ENCODE measurements at places on chromosomes 13 and 19.
A peak's percentile ranks its signal among the peaks of the same experiment; 100 is the strongest.

- DNase-seq: no peak
These were observed 9.8 kb downstream of the JOSD2 start for GRCh38 chr19:50501186-50501567.

- no peak for DNase-seq
These were observed 16.9 kb downstream of the SUGP1 start for GRCh38 chr19:19303411-19303810.

GRCh38 chr13:42702716-42703115, 78.7 kb upstream of the FAM216B start:
- DNase-seq: no peak

GRCh38 chr13:63700350-63700749, 2284.7 kb upstream of the PCDH20 start:
- no peak for DNase-seq

DNA sequence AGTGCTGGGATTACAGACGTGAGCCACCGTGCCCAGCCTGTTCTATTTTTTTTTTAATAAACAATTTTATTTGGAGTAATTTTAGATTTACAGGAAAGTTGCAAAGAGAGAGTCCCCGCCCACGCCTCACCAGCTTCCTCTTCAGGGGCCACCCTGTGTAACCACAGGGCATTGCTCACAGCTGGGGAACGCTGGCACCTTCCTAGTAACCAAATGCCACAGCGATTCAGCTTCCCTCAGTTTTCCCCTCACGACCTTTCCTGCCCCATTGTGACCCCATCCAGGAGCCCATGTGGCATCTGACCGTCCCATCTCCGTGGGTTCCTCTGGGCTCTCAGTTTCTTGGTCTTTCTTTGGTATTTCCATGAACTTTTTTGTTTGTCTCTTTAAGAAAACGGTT, 83.9 kb downstream of the GNG7 start:
- DNase-seq: peak; percentile 86

DNA sequence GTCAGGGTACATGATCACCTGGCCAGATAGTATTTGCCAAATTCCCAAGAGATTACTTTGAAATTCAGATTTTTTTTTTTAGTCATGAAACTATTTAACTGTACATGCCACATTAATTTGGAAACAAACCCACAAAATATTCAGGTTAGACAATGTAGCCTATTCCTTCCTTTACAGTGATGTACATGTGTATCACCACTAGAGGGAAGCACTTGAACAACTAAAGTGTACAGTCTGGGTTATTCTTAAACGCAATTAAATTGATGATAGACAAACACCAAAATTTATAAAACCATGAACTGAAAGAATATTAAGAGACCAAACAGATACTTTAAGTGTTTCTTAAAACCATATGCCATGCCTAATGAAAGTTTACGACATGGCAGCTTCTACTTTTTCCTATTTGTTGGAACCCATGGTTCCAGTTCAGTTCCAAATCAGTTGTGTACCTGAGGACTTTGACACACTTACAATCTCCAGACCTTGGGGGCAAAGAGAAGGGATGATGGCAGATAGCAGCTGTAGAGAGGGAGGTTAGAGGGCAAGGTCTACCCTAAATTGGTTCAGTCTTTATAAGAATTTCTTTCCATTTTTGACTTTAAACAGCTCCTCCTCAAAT, 52.8 kb downstream of the TNFSF13B start:
- DNase-seq: no peak

DNA sequence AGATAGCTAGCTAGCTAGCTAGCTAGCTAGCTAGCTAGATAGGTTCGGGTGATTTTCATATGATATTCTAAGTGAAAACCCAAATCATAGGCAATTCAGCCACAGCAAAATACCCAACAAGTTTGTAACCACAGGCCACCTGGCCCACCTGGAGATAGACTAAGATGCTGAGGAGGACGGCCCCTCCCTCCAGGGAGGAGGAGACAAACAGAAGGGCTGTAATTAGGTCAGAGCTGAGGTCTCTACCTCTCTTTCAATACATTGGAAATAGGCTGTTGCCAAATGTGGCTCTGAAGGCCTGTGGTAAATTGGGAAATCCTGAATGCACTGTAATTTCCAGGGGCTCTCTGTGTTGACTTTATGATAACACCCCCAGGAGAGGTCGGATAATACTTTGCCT, 382.2 kb downstream of the FGF9 start:
- no peak for DNase-seq

DNA sequence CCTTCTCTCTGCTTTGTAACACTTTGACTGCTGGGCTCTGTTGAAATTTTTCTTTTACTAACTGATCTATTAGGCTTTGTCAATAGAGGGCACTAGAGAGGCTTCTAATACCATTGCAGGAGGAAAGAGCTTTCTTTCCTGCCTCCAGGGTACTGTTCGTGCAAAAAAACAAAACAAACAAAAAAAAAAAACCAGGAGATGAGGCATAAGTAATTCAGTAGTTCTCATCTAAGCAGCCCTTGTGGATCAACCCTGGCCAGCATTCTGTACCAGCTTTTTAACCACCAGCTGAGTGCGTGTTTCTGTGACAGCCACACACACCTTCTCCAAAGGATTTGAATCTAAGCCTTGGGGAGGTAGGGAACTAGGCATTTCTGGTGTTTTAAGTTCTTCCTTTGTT, 1707.6 kb upstream of the SLC10A2 start:
- DNase-seq: no peak

GRCh38 chr13:96533408-96533807, 443.5 kb downstream of the HS6ST3 start:
- no peak for DNase-seq

GRCh38 chr13:36837354-36838092, 18.5 kb downstream of the RFXAP start:
- no peak for DNase-seq

DNA sequence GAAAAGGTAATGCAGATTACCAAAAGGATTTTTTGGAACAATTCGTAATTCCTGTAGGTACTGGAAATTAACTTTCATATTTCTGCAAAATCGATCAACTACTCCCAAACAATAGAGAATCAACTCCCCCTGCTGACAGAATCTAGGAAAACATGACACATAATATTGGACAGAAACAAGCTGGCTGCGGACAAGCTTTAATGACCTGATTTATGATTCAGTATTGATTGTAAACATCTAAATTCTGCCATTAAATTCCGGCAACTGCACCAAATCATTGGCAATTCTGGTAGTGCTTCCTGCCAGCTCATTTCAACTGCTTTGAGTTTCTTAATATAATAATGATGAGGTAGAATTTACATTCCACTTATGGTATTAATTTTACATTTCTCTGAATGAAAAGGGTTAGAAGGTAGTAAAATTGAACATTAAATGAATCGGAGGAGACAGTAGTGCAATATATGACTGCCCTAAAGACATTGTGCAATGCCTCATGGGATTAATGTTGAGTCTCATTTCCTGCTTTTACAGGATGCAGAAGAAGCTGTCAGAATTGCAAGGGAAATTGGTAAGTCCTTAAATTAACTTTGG, 146.5 kb downstream of the PCCA start:
- no peak for DNase-seq

DNA sequence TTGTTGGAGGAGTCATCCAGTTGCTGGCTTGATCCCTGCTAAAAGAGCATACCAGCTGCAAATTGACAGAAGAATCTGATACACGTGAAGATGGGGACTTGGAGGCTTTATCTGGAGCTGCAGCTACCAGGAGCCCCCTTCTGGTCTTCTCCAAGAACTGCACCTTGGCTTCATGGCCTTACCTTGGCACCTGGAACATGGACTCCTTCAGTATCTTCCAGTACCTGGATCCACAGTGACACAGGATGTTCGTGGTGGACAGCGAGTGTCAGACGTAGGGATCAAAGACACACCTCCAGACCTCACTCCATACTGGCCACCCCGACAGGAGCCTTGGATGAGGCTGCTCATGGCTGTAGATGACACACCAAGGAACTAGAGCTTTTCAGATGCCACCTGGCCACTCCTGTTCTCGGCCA, 9.9 kb upstream of the ACSBG2 start:
- peak; percentile 62 for DNase-seq

DNA sequence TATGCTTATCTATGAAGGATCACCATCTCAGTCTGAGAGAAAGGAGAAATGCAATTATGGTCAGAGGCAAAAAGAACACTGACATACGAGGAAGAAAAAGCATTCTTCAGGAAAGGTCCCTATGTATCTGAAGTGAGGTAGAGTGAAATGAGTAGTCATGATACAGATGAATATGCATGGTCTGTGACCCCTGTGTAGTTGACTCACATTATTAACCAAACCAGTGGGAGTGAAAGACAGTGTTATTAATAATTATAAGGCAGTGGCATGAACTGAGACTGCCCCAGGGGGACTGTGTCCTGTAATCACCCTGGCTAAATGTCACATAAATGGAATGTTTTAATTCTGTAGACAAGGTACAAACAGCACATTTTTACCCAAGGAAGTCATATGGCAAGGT, 1320.2 kb upstream of the PCDH9 start:
- no peak for DNase-seq

GRCh38 chr13:93646245-93646644, 419.6 kb downstream of the GPC6 start:
- no peak for DNase-seq

DNA sequence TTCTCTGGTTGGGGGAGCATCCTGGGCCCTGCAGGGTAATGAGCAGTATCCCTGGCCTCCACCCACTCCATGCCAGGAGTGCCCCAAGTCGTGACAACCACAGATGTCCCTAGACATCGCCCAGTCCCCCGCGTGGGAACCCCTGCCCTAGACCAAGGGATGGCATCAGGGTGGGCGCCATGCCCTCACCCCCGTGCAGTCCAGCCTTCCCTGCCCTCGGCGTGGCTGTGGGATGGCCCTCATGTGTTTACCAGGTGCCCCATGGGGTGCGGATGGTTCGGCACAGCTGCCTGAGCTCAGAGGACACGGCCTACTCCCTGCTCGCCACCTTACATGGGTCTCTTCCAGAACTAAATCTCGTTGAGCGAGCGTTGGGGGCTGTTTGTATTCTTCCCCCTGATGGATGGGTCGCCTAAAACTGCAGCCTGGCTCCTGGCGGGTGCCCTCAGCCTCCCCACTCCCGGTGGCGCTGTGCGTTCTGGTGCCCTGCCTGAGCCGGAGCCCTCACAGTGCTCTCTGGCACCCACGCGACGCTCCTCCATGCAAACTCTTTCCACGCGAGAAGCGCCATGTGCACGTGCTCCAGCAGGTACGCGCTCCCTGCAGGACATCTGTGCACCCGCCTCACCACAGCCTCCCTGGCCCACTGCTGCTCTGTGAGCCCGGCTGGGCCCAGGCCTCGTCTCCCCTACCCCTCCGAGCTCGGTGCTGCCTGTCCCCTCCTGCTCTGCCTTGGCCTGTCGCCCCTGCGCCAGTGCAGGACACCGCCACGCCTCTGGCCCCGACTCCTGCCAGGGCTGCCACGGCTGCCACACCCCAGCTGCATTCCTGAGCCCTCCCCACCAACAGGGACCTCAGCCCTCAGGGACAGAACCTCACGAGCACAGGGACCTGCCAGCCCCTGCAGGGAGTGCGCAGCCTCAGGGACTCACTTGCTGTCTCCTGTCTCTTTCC, 145.0 kb downstream of the KDM4B start:
- DNase-seq: no peak

DNA sequence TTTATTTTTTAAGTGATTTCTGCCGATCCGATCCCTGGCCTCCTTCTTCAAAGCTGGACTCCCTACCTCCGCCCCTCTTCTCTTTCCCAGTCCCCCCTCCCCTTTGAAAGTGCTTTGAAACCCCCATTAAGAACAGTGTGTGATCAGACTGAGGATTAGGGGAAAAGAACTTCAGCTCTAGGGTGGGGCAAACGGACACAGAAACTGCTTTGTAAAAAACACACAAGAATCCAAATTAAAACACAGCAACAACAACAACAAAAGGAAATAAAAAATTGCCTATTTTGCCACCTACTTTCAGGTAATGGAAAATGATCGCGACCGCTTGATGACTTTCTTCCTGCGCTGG, 1.4 kb downstream of the SPRY2 start:
- DNase-seq: no peak

- no peak for DNase-seq
These were observed 18.4 kb downstream of the C2CD4C start for GRCh38 chr19:390386-391206.

DNA sequence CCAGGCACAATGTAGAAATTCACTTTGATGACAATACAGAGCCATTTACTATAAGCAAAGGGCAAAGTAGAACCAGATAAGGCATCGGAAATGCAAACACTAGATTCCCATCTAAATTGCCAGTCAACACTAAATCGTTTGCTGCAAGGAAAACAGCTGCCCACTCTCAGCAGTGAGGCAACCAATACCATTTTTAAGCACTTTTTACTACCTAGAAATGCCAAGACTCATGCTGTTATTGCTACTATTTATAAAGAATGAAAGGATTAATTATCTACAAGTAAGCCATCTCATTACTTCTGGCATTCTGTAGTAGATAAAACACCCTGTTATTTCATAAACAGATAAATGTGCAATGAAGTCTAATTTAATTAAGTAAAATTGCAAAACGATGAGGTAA, 422.0 kb downstream of the FGF14 start:
- DNase-seq: no peak

DNA sequence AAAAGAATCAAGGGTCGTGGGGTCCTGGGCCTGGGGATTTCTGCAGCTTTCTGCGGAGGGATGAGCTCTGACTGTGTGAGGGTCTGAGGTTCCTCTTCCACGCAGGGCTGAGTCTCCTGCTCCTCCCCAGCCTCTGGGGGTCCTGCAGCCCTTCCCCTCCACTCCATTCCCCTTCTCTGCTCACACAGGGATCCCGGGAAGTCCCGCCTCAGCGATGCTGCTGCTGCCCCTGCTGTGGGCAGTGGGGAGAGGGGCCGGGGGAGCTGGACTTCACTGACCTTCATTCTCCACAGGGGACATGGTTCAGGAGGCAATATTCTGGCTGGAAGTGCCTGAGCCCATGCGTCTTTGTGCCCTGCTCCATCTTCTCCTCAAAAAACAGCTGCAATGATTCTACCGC, 26.2 kb upstream of the CD33 start:
- no peak for DNase-seq

DNA sequence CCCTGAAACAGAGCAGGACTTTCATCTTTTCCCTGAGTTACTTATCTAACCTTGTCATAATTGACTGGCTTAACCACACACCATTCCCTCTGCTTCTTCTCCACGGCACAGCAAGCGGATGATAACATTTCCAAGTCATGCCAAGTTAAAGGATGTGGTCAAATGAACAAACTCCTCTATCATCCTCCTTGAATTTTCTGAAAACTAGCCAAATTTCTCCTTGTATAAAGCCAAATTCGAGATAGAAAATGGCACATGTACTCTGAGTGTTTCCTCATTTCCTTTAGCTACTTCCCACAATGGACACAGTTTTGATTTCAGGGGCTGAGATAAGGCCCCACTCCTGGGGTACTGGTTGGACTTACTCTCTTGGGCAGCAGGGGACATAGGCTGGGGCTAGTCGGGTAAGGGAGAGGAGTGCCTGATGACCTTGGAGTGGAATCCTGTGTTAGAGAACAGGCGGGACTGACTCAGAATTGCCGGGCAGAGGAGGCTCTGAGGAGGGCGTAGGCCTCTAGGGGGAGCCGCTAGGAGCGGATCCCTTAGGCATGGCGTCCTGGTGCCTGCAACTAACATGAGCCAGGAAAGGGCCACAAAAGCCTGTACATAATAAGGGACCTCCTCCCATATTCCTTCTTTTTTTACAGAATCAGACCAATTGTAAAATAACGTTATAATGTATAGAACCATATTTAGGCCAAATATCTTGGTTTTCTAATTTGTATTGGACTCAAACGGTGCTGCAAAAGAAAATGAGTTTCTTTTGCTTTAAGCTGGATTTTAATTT, 20.3 kb upstream of the TMTC4 start:
- no peak for DNase-seq
